ENCODE measurements at places on chromosomes 7 and 10.

DNA sequence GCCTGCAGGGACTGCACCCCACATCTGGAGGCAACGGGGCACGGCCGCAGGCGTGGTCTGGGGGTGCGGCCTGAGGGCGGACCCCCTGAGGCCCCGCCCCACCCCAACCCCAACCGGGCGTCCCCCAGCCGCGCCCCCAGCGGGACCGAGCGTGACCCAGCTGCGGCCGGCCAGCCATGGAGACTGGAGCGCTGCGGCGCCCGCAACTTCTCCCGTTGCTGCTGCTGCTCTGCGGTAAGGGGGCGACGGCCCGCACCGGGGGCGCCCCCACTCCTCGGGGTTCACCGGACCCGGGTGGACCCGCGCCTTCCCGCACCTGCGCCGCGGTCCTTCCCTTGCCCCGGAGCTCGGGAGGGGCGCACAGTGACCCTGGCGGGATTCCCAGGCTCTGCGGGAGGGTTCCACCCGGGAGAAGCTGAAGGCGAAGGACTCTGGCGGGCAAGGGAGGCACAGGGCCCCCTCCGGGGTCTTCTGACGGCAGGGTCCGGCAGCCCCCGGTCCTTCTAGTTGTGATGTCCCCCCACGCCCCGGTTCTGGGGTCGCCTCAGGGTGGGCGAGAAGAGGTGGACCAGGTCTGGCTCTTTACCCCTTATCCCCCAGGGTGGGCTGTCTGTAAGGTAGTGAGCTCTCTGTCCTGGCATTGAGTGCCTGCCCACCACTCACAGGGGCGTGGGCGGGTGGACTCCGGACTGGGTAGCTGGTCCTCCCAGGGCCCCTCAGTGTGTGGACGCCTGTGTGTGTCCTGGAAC, at the start of gene RAMP3:
Gene RAMP3, plus strand, starts transcription at position 139 of the 749 bp plus-strand sequence. Its CDS starts 38 bp downstream, at position 177.
- DNase-seq: no peak
- no peak within 1 kb of the TSS for H3K4me3 ChIP-seq
- peak within 1 kb of the TSS; percentile 33 for H3K27ac ChIP-seq
- no peaks in the 10 kb centered on the region for H3K36me3 ChIP-seq

- H3K27ac ChIP-seq: peak overlapping the region; percentile 60
- H3K4me1 ChIP-seq: peaks cover 28% of the 10 kb centered on the region
- DNase-seq: peak; percentile 53
- peak overlapping the region; percentile 47 for H3K4me3 ChIP-seq
Observed at GRCh38 chr7:140084972-140085371, 22.2 kb upstream of the PARP12 start.

DNA sequence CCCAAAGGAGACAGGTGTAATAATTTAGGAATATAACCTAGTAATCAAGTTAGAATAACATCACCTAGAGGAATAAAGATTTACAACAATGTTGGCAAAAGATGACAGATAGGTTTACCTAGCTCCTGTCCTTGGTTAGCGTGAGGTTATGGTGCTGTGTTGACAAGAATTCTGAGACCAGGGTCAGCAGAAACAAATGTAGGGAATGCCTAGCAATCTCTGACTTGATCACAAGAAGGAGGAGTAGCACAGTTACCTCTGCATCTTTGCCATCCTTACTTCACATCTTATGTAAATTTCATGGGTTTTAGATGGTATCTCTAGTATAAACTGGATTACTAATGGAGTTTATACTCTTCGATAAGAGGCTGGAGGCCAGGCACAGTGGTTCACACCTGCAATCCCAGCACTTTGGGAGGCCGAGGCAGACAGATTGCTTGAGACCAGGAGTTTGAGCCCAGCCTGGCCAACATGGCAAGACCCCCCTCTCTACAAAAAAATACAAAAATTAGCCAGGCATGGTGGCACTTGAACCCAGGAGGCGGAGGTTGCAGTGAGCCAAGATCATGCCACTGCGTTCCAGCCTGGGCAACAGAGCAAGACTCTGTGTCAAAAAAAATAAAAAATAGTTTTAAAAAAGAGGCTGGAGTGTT, 37.1 kb downstream of the REEP3 start:
- DNase-seq: no peak
- H3K4me3 ChIP-seq: no peak overlapping the region
- peaks cover 3% of the 10 kb centered on the region for H3K36me3 ChIP-seq
- no peaks in the 10 kb centered on the region for H3K27me3 ChIP-seq
- H3K4me1 ChIP-seq: peaks cover 8% of the 10 kb centered on the region

DNA sequence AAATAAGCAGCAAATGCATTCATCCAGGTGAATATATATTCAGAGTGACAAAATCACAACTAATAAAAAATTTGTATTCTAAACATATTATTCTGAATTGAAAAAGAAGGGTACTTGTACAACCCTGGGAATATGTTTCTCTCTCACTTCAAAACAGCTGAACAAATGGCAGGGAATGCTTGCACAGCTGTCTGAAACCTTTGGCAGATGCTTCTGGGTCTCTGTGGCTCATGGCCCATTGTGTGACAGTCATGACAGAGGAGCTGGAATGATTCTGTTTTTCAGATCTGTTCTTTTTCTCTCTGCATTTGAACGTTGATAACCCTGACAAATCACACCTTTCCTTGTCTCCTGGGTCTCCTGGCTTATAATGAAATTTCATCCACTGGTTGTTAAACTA, 275.7 kb upstream of the FZD1 start:
- no peak overlapping the region for H3K27ac ChIP-seq
- no peak overlapping the region for H3K4me3 ChIP-seq
- peaks cover 9% of the 10 kb centered on the region for H3K4me1 ChIP-seq
- H3K27me3 ChIP-seq: no peaks in the 10 kb centered on the region
- no peak for DNase-seq

- H3K27ac ChIP-seq: peak overlapping the region; percentile 92
- H3K36me3 ChIP-seq: peaks cover 80% of the 10 kb centered on the region
- DNase-seq: no peak
- peak overlapping the region; percentile 55 for H3K4me3 ChIP-seq
- H3K27me3 ChIP-seq: no peaks in the 10 kb centered on the region
- peaks cover 64% of the 10 kb centered on the region for H3K4me1 ChIP-seq
Observed at GRCh38 chr10:48770561-48771089, 86.0 kb downstream of the WDFY4 start.

- H3K27ac ChIP-seq: peak overlapping the region; percentile 14
- no peaks in the 10 kb centered on the region for H3K36me3 ChIP-seq
- H3K4me3 ChIP-seq: no peak overlapping the region
- H3K27me3 ChIP-seq: peaks cover 22% of the 10 kb centered on the region
- DNase-seq: no peak
- peaks cover 13% of the 10 kb centered on the region for H3K4me1 ChIP-seq
Observed at GRCh38 chr10:78248651-78249464, 215.2 kb downstream of the RPS24 start.

- no peaks in the 10 kb centered on the region for H3K27me3 ChIP-seq
- peaks cover 54% of the 10 kb centered on the region for H3K4me1 ChIP-seq
- peaks cover 15% of the 10 kb centered on the region for H3K36me3 ChIP-seq
- no peak overlapping the region for H3K4me3 ChIP-seq
Observed at GRCh38 chr10:133375357-133376115, 2.4 kb upstream of the ECHS1 start.

DNA sequence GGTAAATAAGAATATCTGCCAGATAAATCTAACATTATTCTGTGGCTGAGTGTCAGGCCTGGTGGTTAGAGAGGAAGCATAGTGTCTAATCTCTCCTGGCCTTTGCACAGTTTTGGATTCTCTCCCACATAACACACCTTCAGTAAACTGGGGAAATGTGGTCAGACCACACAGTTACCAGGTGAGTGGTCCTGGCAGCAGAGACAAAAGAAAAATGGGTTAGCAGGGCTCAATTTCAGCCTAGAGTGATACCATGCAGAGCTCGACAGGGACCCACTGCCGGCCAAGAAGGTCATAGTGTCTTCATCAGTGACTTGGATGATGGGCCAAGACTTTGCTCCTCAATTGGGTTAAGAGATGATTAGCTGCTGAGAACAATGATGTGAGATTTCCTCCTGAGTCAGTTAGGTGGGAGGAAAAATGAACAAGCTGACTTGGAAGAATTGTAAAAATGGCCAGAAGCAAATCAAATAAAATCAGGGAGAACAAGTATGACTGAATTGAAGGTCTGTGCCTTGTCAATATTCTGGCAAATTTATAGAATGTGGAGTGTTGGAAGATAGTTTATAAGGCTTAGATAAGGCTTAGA, 69.2 kb upstream of the EFCAB10 start:
- peaks cover 57% of the 10 kb centered on the region for H3K36me3 ChIP-seq
- no peak overlapping the region for H3K27ac ChIP-seq
- H3K4me3 ChIP-seq: no peak overlapping the region
- DNase-seq: no peak

- DNase-seq: no peak
- H3K27me3 ChIP-seq: peaks cover 30% of the 10 kb centered on the region
- H3K4me3 ChIP-seq: no peak overlapping the region
Observed at GRCh38 chr7:47914717-47915615, 33.3 kb downstream of the PKD1L1 start.

GRCh38 chr7:55239406-55239805, 125.7 kb upstream of the LANCL2 start:
- no peak overlapping the region for H3K27ac ChIP-seq
- no peak for DNase-seq
- H3K4me1 ChIP-seq: no peaks in the 10 kb centered on the region
- no peaks in the 10 kb centered on the region for H3K27me3 ChIP-seq
- H3K36me3 ChIP-seq: no peaks in the 10 kb centered on the region

DNA sequence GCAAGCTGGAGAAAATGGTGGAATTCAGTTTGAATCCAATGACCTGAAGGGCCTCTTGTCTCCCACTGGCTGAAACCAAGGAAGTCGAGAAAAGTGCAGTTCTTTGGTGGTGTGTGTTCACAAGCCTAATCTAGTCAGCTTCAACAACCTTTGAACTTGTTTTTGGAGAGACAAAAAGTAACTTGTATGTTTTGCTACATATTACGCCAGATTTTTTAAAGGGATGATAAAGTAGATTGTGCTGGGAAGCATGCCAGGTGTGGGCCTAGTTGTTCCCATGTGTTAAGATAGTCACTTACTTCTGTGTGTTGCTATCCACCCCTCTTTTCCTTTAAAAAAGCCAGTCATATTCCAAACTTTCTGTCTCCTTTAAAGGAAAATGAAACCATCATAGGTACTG, 79.7 kb upstream of the FAM3C start:
- no peaks in the 10 kb centered on the region for H3K36me3 ChIP-seq
- no peaks in the 10 kb centered on the region for H3K4me1 ChIP-seq
- no peaks in the 10 kb centered on the region for H3K27me3 ChIP-seq
- H3K4me3 ChIP-seq: no peak overlapping the region

GRCh38 chr10:32972929-32973328, 14.9 kb upstream of the ITGB1 start:
- H3K4me1 ChIP-seq: no peaks in the 10 kb centered on the region
- no peaks in the 10 kb centered on the region for H3K36me3 ChIP-seq

DNA sequence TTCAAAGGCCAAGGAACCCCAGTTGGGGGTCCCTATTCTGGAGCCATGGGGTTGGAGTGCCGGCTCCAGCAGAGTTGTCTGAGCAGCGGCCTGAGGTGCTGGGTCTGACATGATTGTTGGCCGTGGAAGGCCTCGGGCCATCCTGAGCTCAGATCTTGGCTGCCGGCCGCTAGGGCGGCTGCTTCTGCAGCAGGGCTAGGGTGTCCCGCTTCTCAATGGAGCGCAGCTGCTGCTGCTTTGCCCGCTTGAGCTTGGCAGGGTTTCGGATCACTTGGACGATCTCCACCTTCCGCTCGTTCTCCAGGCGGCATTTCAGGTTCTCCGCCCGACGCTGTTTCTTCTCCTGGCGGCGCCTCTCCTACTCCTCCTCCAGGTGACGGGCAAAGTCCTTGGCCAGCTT, 171.1 kb downstream of the HIBADH start:
- H3K4me3 ChIP-seq: no peak overlapping the region
- peaks cover 10% of the 10 kb centered on the region for H3K27me3 ChIP-seq
- H3K36me3 ChIP-seq: no peaks in the 10 kb centered on the region

- H3K36me3 ChIP-seq: no peaks in the 10 kb centered on the region
- no peaks in the 10 kb centered on the region for H3K4me1 ChIP-seq
- no peak overlapping the region for H3K27ac ChIP-seq
- H3K27me3 ChIP-seq: no peaks in the 10 kb centered on the region
- DNase-seq: no peak
- no peak overlapping the region for H3K4me3 ChIP-seq
Observed at GRCh38 chr10:106479636-106480035, 684.9 kb downstream of the SORCS1 start.

GRCh38 chr7:121334875-121335648, 6.3 kb downstream of the WNT16 start:
- no peak overlapping the region for H3K27ac ChIP-seq
- DNase-seq: no peak
- no peak overlapping the region for H3K4me3 ChIP-seq
- no peaks in the 10 kb centered on the region for H3K27me3 ChIP-seq

DNA sequence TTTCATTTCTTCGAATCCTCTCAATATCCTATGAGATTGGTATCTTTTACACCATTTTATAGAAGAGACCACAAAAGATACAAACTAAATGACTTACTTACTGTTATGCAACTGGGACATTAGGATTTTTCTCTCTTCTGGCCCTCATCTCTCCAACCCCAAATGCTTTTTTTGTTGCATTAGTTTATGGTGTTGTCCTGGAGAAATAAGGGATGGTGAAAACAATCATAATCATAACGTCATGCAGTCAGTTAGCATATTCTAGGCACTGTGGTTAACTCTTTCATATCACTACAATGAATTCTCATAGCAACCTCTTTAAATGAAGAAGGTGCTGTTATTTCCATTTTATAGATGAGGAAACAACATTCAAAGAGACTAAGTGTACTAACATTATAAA, 104.6 kb downstream of the PON1 start:
- no peaks in the 10 kb centered on the region for H3K4me1 ChIP-seq
- H3K27me3 ChIP-seq: no peaks in the 10 kb centered on the region
- H3K27ac ChIP-seq: no peak overlapping the region
- no peak overlapping the region for H3K4me3 ChIP-seq
- no peaks in the 10 kb centered on the region for H3K36me3 ChIP-seq
- no peak for DNase-seq

GRCh38 chr7:20783700-20784387, 2.8 kb downstream of the SP8 start:
- peak overlapping the region; percentile 91 for H3K27ac ChIP-seq
- H3K4me1 ChIP-seq: peaks cover 32% of the 10 kb centered on the region
- H3K36me3 ChIP-seq: peaks cover 7% of the 10 kb centered on the region
- DNase-seq: no peak

- no peaks in the 10 kb centered on the region for H3K27me3 ChIP-seq
- H3K4me3 ChIP-seq: peak overlapping the region; percentile 14
- H3K27ac ChIP-seq: peak overlapping the region; percentile 93
- peaks cover 5% of the 10 kb centered on the region for H3K36me3 ChIP-seq
- no peak for DNase-seq
Observed at GRCh38 chr7:106059556-106059955, 52.6 kb downstream of the SYPL1 start.

DNA sequence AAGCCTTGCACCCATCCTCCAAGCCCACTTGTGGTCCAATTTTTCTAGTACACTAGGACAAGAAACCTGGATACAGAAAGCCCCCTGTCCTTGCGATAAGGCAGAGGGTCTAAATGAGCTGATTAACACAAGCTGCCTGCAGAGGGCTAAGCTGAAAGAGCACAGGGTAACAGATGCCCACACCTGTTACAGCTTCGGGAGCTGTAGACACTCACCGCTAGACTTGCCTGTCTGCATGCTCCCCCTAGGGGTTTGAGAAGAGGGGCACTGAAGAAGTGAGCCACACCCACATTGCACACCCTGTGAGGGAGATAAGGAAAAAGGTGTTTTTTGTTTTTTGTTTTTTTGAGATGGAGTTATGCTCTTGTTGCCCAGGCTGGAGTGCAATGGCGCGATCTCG, 386.5 kb upstream of the AUTS2 start:
- no peak overlapping the region for H3K4me3 ChIP-seq
- no peak overlapping the region for H3K27ac ChIP-seq
- peaks cover 10% of the 10 kb centered on the region for H3K4me1 ChIP-seq
- no peaks in the 10 kb centered on the region for H3K27me3 ChIP-seq
- H3K36me3 ChIP-seq: no peaks in the 10 kb centered on the region
- DNase-seq: peak; percentile 12

Measured in stimulated activated naive B cell treated with anti-CD40 and anti-IgM and Interleukin-4, amounts not matched to agents 10 μg/mL and 1 μg/mL and 100 μg/mL, for 72 hours (primary cell).